ENCODE measurements at places on chromosomes 6 and 20.

DNA sequence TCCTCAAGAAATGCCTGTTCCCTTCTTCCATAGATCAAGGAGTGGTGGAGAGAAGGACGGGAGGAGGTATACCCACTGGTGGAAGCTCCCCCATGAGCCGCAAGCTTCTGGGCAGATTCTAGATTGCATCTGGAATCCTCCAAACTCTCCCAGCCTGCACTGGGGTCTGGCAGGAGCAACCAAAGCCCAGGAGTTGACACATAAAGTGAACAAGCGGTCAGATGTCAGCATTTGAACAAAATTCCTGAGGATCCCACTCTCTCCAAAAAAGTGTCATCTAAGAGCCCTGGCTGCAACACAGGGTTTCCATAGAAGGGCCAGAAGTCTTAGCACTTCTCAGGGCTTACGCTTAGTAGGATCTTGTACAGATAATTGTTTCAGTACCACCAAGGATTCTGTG, 88.2 kb downstream of the KCNB1 start:
- no peak for DNase-seq

GRCh38 chr6:46099952-46100351, 29.8 kb upstream of the ENPP4 start:
- DNase-seq: no peak

- DNase-seq: no peak
These were observed 32.5 kb downstream of the CST2 start for GRCh38 chr20:23794065-23794464.

DNA sequence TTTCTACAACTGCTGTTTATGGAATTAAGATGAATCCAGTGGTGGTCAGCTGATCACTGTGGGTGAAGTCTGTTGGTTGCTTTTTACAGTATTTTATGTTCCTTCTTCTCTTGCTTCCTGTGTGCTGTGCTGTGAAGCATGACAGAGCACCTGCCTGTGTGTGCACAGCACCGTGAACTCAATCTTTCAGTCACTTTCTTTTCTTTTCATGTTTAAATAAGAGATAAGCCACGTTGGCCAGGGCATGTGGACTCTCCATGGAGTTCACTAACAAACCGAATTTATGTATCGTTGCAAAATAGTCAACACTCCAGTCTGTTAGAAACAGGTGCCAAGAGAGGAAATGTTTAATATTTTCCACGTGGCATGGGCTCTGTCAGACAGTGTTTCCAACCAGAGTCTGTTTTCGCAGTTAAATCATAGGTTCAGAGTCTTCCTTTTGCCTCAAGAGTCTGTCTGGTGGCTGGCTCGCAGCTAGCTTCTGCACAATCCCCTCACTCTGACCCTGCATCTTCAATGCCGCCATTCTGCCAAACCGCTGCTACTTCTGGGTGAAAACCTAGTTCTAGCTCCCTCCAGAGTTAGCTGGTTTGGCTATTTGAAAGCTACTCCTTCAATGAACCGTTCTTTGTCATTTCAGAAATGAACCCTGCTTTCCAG, 73.2 kb downstream of the QRSL1 start:
- peak; percentile 6 for DNase-seq
